ENCODE measurements at places on chromosomes 16 and 17.
A peak's percentile ranks its signal among the peaks of the same experiment; 100 is the strongest.

DNA sequence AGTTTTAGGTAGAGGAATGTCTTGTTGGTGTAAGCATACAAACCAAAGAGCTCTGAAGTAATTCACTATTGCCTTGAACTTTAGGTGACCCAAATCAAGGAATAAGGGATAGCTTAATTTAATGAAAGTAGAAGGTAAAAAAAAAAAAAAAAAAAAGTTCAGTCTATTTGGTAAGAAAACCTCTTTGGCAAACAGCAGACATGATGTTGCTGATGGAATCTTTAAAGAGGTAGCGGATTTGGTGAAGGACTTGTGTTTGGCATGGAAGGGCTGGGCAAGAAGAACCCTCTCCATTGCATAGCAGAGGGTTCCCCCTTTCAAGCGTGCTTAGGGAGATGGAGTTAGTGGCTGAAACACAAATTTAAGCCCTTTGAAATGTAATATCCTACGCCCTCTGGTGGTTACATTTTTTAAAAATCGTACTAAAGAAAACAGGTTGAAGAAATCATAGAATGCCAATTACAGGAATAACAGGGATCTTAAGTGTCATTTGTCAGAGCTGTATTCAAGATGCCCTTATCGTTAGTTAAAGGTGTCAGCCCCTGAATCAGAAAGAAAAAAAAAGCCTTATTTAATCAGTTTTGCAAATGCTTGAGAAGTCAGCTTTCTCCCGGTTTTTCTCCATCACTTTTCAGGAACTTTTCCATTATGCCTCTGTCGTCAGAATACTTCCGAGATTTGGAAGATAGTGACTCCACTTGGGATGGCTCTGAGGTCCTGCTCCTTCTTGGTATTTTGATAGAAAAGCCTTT is 383.1 kb downstream of the KCNJ2 start:
- DNase-seq = no peak

DNA sequence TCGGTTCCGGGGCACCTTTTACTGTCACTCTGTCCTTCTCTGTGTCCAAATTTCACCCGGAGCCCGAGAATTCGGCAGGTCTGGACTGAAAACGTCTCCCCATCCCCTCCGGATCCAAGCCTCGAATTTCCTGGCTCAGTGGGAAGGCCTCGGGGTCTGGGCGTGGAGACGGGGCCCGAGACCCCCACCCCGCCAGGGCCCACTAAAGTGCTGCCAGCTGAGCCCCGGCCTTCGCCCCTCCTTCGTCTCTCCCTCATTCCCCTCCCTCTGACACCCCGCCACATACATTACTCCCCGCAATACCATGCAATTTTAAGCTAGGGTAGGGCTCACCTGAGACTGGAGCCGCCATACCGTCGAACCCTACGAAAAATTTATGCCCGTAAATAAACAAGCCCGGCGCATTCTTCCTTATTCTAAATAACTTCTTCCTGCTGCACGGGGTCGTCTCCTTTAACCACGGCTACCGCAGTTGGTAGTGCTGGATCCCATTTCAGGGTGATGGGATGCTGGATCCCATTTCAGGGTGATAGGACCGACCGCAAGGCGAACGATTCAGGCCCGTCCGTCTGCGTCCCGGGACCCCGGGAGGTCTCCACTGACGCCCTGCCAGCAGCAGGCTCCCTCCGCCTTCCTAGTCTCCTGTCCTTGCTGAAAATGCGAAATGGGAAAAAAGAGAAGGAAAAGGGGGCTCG is 4.4 kb upstream of the OR1F1 start:
- DNase-seq = no peak

- DNase-seq = no peak
Measured at GRCh38 chr16:81642943-81643342, 136.1 kb upstream of the PLCG2 start.

GRCh38 chr17:4806456-4806776 is 536 bp upstream of the PLD2 start:
- DNase-seq = peak; percentile 40

- DNase-seq = no peak
Measured at GRCh38 chr16:30068750-30069610, 3.4 kb downstream of the ALDOA start.

All from DMS79 (cell line).